ENCODE measurements at places on chromosomes 7 and 10. TPM values are rescaled to one million over a fixed set of nuclear protein-coding genes. Genes with fewer than 3 reads are reported as not detected.

SLIT1 gene
- total RNA-seq = 0.32 TPM

SH2B2 gene
- total RNA-seq = not detected

TFPI2 gene
- 0.68 TPM for total RNA-seq

TUBAL3 gene
- 0.40 TPM for total RNA-seq

CALML3 gene
- total RNA-seq = not detected

FANK1 gene
- 5.6 TPM for total RNA-seq

TUBB8 gene
- 0.82 TPM for total RNA-seq

PNLIPRP1 gene
- not detected for total RNA-seq

ANXA8 gene
- 0.60 TPM for total RNA-seq

ACBD7 gene
- not detected for total RNA-seq

HOXA3 gene
- 14.1 TPM for total RNA-seq

TECPR1 gene
- 23.1 TPM for total RNA-seq

MALRD1 gene
- total RNA-seq = 0.75 TPM

Data from transverse colon (tissue), 4 donors.